ENCODE measurements at places on chromosomes 5 and 9.

GRCh38 chr9:126276056-126276728 is 50.4 kb upstream of the MVB12B start:
- no peak for DNase-seq

GRCh38 chr9:127919253-127919815 is 2.5 kb upstream of the ST6GALNAC4 start:
- peak; percentile 61 for DNase-seq

DNA sequence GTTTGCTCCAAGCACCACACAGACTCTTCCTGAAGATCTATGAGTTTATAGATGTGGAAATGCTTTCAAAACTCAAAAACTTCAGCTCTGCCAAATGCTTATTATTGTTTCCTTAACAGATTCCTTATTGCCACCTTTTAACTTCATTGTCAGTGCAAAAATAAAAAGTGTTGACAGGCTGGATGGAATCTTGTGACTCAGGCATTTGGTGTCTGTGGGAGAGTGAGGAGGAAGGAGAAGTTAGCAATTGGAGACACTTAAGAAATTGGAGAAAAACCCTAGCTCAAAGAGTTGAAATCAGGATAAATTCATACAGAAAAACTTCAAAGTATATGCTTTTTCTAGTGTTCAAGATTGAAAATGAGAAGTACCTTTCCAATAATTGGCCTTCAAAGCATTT is 140.6 kb upstream of the PUM3 start:
- no peak for DNase-seq

DNA sequence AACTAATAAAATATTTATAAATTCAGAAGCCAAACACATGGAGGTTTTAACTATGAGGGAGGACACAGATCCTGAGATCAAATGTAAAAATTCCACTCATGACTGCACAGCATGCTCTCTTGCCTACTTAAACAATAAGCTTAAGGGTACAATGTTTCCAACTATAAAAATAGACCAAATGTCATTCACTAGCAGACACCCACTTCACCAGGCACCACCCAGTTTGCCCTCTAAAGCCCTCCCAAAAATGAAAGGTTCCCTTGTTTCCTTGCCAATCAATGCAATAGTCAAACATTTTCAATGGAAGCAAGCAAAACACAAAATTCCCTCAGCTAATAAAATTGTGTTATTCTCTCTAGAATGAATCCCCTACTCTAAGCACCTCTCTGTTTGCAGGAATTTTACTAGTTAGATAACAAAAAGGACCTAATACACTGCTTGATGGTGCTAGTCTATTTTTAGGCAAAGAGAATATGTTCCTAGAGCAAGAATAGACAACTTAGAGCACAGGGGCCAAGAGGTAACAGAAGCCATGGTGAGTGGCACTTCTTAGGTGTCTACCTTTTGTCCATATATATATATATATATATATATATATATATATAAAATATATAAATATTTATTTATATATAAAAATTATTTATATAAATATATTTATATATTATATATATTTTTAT is 135.3 kb downstream of the HOMER1 start:
- no peak for DNase-seq

- DNase-seq = no peak
Observed at GRCh38 chr9:20921362-20921761, 110.1 kb downstream of the HACD4 start.

DNA sequence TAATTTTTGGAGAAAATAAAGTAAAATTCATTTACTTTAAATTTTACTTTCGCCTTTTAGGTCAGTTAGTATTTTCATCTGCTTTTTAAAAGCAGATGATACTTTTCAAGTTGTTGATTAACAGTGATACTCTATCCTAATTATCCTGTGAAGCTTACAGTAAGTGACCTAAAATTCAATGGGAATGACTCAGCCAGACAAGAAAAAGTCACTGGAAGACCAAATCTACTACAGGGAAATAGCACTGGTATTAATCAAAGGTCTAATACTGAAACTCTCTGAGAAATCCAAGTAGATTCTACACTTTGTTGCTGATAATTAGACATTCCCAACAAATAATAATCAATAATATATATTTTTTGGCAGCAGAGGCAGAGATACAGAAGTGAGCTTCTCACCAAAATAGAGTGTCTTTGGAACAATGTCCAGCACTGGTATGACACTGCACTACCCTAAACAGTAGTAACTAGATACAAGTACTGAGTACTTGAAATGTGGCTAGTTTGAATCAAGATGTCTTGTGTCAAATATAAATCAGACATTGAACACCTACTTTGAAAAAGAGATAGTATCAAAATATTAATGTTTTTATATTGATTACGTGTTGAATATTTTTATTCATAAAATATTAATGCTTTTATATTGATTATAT is 22.8 kb upstream of the ELL2 start:
- no peak for DNase-seq
